ENCODE measurements at places on chromosomes 13 and 19.

- no peak for DNase-seq
Observed at GRCh38 chr19:48613852-48614435, 932 bp downstream of the FAM83E start.

- no peak for DNase-seq
Observed at GRCh38 chr13:74066937-74067336, 67.3 kb downstream of the KLF12 start.

DNA sequence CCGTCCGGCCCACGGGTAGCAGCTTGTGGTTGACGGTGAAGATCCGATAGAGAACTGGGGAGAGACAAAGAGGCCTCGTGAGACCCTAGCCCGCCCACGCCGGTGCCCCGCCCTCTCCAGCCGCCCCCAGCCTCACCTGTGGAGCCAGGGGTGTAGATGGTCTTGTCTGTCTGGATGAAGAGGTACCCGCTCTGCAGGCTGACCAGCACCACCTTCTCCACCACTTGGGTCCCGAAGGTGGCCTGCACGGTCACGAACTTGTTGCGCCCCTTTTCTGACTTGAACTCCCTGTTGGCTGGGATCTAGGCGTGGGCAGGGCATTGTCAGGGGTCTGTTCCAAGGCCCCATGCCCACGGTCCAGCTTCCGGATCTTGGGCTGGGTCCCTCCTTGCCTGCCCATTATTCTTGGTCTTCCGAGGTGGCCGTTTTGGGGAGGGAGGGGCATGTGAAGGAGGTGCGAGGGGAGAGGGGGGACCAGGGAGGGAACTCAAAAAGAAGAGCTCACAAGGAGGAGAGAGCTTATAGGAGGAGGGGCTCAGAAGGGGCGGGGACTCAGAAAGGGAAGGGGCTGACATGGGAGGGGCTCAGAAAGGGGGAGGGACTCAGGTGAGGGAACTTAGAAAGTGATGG, 2.2 kb downstream of the C3 start:
- DNase-seq: no peak

DNA sequence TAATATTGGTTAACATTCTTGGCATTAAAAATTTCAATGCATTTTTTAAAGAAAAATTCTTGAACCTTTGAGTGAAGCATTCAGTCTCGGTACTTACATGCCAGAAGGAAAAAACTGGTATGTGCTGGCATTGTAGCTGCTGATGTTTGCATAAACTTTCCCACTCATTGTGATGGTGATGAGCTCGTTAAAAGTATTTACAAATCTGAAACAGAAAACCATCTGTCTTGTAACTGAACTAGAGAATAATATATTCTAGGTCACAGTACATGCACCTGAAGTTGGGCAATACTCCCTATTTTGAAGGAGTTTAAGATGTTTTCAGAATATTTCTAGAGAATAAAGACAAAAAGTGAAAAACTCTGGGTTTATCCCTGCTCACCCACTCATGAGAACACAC, 64.1 kb downstream of the SLC15A1 start:
- no peak for DNase-seq

DNA sequence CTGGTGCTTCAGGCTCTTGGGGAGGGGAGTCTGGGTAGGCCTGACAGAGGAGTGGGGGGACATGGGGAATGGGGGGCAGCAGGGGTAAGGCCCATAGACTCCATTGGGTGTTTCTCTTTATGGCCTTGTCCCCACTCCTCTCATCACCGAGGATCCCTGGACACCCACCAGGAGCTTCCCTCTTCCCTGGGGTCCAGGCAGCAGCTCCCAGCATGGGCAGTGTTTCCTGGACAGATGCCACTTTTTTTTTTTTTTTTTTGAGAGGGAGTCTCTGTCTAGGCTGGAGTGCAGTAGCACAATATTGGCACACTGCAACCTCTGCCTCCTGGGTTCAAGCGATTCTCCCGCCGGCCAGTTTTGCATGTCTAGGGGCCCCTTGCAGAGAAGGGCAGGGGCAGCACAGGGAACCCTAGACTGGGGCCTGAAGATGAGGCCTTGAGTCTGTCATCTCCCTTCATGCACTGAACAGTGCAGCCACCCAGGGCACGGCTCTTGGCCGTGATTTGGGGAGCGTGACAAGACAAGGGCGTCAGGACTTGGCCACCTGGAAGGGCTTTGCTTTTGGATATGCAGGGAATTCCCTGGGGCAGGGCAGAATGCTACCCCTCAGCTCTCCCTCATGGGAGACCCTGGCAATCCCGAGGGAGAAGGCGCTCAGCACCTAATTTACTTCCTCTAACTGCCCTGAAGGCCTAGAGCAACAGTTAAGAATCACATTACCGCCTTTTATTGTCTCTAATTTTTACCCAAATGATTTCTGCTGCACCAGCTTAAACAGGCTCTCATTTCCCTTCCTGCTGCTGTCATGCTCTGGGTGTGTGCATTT, 213.9 kb upstream of the ZNF536 start:
- no peak for DNase-seq
